ENCODE measurements at places on chromosomes 2 and 18.

GRCh38 chr18:3967359-3968180 lies 487.5 kb downstream of the DLGAP1 start:
- DNase-seq = no peak

DNA sequence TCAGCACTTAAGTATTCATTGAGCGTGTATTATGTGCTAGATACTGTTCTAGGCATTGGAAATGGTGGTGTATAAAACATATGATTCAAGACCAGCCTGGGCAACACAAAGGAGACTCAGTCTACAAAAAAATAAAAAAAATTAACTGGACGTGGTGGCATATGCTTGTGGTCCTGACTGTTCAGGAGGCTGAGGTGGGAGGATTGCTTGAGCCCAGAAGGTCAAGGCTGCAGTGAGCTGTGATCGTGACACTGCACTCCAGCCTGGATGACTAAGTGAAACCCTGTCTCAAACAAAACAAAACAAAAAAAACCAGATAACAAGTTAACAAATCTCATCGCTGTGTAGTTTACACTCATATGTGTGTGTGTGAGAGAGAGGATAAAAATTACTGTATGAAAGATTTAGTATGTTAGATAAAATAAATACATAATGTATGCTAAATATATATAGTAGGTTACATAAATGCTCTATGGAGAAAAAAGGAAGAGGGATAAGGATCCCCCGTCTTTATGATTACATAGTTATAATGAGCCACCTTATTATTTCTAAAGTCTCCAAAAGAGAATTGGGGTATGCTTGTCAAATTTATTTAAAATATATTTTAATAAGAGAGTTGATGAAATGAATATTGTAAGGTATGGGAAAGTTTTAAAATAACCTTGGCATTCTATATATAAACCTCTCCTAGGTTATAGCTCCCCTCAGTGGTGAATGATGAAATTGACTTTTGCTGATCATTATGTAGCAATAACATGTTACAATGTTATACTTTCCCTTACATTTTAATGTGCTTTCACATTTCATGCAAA lies 69.2 kb downstream of the EHBP1 start:
- no peak for DNase-seq

DNA sequence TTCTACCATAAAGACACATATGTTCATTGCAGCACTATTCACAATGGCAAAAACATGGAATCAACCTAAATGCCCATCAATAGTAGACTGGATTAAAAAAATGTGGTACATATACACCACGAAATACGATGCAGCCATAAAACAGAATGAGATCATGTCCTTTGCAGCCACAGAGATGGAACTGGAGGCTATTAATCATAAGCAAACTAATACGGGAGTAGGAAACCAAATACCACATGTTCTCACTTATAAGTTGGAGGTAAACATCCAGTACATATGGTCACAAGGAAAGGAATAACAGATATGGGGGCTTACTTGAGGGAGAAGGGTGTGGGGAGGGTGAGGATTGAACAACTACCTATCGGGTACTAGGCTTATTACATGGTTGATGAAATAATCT lies 7.7 kb downstream of the HMSD start:
- DNase-seq = no peak

DNA sequence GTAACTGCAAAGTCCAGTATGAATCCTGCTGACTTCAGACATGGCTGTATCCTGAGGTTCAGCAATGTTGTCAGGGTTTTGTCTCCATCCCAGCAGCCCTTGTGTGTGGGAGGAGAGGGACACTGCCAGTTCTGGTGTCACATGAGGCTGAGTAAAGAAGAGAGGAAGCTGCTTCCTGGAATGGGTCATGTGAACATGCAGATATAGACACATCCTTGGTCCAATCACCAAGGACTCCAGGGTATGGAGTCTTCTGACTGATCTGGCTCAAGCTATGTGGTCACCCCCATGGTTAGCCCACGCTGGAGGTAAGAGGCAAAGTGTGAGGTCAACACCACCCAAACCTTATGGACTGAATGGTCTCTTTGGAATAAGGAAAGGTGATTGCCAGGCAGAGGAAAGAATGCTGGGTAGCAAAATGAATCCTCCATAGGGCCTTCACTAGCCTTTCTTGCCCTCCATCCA lies 134.4 kb upstream of the SLC1A4 start:
- no peak for DNase-seq

GRCh38 chr2:85635636-85636035 lies 19.6 kb downstream of the USP39 start:
- no peak for DNase-seq

GRCh38 chr2:211877061-211877460 lies 661.5 kb downstream of the ERBB4 start:
- no peak for DNase-seq

- DNase-seq = no peak
Observed at GRCh38 chr2:29159125-29159524, 43.9 kb downstream of the CLIP4 start.

Data from stimulated activated CD8-positive, alpha-beta memory T cell treated with anti-CD3 and anti-CD28 coated beads, Interleukin-7, amount 100 ng/mL, for 48 hours (primary cell).